KG1 (cell line): ENCODE measurements at places on chromosomes 3 and 15.
A peak's percentile ranks its signal among the peaks of the same experiment; 100 is the strongest.

- peak; percentile 40 for DNase-seq
Measured at GRCh38 chr3:49415931-49416601, 3.8 kb downstream of the TCTA start.

- no peak for DNase-seq
Measured at GRCh38 chr3:68667346-68667745, 265.0 kb downstream of the TAFA4 start.

DNA sequence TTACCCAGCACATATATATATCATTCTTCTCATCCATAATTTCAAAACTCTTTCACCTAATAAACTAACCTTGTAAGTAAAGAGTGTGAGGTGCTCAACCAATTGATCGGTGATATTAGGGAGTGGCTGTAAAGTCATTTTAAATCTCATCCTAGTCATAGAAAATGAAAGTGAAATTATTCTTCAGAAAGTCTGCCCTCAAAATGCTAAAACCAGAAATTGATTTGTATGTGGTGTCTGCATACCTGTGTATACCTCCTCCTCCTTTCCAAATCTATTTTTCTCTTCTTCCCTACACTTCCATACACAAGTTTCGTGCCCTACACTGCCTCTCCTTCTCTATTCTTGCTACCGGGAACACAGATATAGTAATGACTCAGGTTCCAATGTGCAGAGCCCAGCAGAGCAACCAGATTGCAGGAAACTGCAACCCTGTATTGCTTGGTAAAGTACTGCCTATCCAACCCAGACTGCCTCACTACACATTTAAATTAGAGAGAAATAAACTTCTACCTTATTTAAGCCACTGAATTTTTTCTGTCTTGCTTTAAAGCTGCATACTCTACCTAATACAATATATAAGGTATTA is 7.4 kb upstream of the TBC1D5 start:
- DNase-seq, result no peak

- no peak for DNase-seq
Measured at GRCh38 chr15:42140383-42141070, 15.9 kb downstream of the PLA2G4F start.

DNA sequence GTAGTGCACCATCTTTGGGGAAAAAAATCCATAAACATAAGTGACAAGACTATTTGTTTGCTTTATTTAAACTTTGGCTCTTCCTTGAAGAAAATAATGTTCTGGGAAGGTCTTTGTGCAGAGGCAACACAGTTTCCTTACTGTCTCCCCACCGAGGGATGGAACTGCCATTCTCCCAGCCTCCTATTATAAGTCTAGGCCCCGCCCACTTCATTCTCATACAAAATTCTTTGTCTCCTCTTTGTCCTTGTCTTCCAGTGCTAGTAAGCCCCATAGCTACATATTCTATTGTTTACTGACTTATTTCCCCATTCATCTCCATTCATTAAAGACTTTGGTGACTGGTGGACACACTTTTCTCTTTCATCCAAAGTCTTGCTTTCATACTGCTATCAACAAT is 316.5 kb upstream of the ROBO2 start:
- DNase-seq, result no peak

DNA sequence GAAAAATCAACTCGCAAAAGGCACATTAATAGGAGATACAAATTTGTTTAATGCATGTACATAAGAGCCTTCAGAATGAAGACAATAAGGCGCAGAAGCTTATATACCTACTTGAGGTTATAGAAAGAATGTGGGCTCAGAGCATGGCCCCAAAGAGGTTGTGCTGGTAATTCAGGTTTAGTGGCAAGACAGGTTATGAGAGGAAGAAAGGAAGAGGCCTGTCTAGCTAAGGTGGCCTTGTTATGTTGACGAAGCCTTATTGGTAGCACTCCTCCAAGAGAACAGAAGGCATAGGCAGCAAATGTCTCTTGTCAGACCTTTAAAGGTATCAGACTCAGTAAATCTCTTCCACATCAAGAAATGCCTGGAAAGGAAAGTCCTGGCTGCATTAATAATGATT is 290.8 kb downstream of the MCTP2 start:
- DNase-seq, result no peak

DNA sequence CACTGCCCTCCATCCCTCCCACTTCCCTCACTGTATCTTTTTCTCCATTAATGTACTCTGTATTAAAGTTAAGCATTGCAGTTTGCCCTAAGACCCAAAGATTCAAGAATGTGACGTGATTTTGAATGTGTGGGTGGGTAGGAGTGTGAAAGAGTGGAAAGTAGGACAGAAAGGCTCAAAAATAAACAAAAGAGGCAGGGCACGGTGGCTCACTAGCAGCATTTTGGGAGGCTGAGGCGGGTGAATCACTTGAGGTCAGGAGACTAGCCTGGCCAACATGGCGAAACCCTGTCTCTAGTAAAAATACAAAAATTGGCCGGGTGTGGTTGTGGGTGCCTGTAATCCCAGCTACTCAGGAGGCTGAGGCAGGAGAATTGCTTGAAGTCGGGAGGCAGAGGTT is 18.4 kb downstream of the TFRC start:
- DNase-seq, result no peak

- DNase-seq, result no peak
Measured at GRCh38 chr3:9411302-9411701, 13.9 kb downstream of the SETD5 start.

DNA sequence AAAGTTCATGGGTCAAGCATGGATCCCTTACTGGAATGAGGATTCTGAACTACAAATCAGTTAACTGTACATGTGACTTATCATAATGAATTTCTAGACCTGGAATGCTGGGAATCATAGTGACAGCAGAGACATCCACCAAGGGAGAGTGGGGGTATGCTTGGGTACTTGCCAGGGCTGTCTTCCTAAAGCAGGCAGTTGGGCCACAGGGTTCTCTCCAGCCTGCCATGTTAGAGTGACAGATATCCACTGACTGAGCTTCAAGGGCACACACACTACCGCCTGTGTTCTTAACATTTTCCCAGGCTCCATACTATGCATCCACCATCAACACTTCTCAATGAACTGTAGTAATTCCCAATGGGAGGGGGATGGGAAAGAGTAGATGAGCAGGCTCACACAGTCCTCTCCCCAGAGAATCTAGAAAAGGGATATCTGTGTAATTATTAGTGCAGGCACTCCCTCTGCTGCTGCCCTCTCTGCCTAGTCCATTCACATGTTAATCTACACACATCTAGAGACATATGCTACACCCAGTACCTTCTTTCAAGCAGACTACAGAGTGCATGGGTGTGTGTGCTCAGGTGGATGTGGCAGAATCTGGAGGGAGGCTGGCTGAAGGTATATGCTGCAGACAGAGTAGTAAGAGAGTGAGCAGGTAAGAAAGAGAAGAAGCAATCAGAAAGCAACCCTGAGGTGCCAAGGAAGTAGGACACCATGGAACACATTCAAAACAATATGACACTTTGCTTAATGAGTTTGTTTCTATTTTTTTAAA is 3.7 kb downstream of the FSTL1 start:
- DNase-seq, result no peak

GRCh38 chr3:150775001-150775599 is 12.1 kb upstream of the SIAH2 start:
- no peak for DNase-seq

GRCh38 chr15:34025252-34025651 is 13.8 kb downstream of the AVEN start:
- DNase-seq, result no peak

DNA sequence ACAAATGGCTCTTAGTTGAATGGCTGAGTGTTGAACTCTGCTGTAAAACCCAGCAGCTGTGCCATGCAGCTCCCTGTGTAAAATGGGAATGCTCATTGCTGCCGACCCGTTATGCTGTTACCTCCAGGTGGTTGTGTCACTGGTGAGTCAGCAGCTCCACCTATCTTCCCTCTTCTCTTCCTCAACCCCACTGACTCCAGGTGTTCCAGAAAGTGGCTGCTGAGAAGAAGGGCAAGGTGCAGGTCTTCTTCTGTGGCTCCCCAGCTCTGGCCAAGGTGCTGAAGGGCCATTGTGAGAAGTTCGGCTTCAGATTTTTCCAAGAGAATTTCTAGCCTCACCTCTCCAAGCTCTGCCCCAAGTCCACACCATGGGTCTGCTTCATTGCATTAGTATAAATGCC is 41.9 kb downstream of the NOX5 start:
- DNase-seq, result no peak

GRCh38 chr3:52838561-52839267 is 3.9 kb upstream of the MUSTN1 start:
- DNase-seq, result no peak

DNA sequence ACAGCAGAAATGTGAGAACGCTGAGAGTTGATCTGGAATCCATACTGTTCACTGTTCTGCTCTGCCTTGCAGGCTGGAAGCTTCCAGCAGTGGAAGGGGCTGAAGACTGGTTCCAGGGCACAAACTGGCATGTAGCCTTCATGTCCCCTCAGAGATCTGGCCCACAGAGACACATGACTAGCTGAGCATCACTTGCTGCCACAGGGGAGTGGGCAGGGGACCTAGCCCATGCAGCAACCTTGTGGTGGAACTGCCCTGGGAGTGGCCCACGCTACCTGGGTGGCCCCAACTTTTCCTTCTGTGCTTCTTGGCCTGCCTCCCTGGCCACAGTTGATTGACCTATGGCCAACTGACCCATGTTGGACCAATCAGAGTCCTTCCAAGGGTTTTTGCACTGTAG is 98.1 kb downstream of the TPRA1 start:
- DNase-seq, result no peak
